SJCRH30 (cell line): ENCODE measurements at places on chromosomes 7 and 10. TPM values are rescaled to one million over a fixed set of nuclear protein-coding genes. Genes with fewer than 3 reads are reported as not detected.

IL2RA gene
- not detected in 2 replicates for total RNA-seq

CFAP70 gene
- total RNA-seq = 0.12 TPM in 1 of 2 replicates, not detected in the other

DNA sequence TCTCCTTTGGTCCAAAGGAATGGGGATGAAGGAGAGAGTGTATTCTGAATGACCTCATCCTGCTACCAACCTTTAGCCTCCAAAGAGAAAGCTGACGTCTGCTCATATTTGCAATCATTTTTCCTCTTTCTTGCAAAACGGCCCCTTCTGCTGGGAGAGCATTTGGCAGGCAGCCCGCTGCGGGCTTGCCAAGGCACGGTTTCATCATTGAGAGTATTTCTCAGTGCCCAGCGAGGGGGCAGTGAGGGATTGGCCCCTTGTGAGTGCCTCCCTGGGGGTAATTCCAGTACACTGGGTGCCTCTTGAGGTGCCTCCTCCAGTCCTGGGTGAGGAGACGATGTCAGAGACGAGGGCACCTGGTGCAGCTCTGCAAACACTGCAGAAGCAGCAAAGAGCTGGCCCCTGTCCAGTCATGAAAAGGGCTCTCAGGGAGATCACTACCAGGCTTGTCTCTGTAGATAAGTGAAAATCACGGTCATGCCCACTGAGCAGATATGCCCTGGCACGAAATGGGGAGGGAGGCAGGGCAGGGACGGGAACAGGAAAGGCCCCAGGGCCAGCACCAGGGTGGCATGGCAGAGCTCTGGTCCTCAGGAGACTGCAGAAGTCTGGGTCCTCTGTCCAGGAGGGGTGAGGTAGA, 48.7 kb upstream of the SHH start:
- DNase-seq = no peak

GRCh38 chr7:84757761-84758160, 429.1 kb downstream of the SEMA3D start:
- no peak for DNase-seq

DNA sequence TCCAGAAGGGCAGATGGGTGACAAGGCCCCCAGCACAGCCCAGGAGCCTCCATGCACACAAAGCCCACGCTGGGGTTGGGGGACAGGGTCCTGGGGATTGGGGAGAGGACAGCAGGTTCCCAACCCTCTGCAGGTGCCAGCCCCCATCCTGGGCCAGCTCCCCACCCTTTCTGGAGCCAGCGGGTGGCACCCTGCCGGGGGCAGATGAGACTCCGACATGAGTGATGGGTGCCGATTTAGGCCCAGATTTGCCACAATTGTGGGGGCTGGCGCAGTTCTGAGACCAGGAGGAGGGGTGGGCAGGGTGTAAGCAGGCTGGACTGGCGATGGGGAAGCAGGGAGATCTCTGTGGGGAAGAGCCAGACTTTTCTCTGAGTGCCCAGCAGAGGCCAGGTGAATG, 49.3 kb upstream of the SLF2 start:
- DNase-seq = no peak

DNA sequence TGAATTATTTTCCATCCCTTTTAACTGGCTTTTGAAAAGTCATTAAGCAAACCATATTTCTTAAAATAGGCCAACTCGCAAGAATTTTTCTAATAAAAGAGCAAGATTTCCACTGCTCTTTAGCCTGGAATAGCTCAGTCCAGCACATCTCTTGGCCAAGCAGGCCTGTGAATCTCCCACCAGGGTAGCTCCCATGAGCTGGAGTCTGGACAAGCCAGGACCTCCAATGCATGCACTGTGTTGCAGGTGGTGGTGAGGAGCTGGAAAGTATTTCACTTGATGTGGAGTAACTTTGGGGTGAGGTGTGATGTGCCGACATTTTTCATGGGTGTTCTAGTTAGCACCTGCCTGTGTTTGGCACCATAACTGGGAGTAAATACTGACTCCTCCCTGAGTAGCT, 117.3 kb upstream of the TBX20 start:
- DNase-seq = no peak
